ENCODE measurements at places on chromosomes 1 and 21.

DNA sequence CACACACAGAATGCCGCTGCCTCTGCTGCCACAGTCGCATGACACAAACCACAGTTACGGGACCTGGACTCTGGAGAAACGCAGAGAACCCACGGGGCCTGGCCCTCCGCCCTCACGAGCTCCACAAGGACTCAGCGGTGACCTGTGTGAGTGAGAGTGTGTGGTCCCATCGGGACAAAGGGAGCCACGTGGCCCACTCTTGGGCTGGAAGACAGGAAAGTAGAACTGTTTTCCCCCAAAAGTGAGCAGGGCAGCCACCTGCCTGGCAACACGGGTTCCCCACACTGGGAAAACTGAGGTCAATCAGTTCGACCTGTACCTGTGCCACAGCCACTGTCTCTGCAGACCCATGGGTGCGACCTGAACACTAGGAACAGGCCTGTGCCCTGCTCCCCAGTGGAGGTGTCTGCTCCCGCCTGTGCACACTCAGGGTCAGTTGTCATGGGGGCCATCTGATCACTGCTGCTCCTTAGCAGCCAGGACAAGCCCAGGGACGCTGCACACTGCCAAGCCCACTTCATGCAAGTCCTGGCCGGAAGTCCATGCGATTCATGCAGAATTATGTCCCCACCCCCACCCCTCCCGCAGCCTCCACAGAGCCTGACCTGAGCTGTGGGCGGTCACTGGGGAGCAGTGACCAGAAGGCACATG, 54.4 kb upstream of the ADARB1 start:
- no peak for DNase-seq

GRCh38 chr21:27423038-27423437, 456.1 kb upstream of the ADAMTS5 start:
- no peak for DNase-seq

- no peak for DNase-seq
Observed at GRCh38 chr1:119114786-119115185, 25.7 kb downstream of the WARS2 start.

DNA sequence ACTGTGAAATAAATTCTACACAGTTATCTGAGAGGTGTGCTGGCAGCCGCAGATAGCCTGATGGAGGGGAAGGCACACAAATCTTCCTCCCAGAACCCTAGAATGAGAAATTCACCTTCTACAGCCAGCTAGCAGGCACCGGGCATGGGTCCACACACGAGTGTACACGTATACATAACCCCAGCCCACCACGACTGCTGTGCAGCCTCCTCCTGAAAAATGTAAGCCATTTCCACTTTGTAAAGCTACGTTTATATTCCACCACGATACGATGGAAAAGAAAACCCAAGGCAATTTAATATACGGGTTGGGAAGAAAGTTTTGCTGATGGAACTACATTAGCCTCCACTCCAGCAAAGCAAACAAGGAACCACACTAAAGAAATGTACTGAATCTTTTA, 1.8 kb downstream of the BTG3 start:
- no peak for DNase-seq

GRCh38 chr1:29523576-29523975, 287.3 kb downstream of the PTPRU start:
- DNase-seq, result no peak

GRCh38 chr21:40507978-40508377, 339.0 kb downstream of the DSCAM start:
- no peak for DNase-seq

- no peak for DNase-seq
Observed at GRCh38 chr1:202275061-202275770, 66.5 kb downstream of the UBE2T start.

DNA sequence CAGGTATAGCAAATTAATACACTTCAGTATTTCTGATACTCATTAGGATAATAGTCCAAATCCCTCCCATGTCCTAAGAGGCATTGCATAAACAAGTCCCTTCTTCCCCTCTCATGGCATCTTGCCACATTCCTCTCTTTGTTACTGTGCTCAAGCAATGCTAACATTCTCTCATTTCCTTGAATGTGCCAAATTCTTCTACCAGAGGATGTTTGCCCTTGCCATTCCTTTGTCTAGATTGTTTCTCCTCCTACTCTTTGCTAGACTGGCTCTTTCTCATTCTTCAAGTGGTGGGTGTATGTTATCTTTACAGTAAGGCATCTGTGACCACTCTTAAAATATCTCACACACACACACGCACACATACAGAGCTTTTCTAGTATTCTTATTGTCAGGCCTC, 621.0 kb upstream of the CXADR start:
- DNase-seq, result no peak

GRCh38 chr1:53462769-53463501, 3.7 kb downstream of the DMRTB1 start:
- DNase-seq, result no peak

- no peak for DNase-seq
Observed at GRCh38 chr21:37446552-37446951, 80.0 kb downstream of the DYRK1A start.

GRCh38 chr1:7476861-7477547, 294.1 kb upstream of the VAMP3 start:
- DNase-seq, result no peak

DNA sequence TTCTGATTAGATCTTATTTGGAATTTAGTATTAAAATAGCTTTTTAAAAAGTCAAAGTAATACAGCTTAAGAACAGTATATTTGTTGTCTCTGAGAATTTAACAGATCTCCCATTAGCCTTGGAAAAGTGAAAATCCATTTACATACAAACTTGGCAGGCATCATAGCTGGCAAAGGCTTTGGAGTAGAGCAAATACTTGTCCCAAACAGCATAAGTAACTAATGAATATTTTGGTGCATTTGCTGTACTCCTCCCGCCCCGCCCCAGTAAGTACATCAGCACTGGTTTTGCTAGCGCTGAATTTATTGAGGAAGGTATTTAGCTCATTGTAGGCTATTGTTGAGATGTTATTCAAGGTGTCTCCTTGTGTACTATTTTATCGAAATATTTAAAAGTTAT, 417.7 kb upstream of the KAZN start:
- no peak for DNase-seq

DNA sequence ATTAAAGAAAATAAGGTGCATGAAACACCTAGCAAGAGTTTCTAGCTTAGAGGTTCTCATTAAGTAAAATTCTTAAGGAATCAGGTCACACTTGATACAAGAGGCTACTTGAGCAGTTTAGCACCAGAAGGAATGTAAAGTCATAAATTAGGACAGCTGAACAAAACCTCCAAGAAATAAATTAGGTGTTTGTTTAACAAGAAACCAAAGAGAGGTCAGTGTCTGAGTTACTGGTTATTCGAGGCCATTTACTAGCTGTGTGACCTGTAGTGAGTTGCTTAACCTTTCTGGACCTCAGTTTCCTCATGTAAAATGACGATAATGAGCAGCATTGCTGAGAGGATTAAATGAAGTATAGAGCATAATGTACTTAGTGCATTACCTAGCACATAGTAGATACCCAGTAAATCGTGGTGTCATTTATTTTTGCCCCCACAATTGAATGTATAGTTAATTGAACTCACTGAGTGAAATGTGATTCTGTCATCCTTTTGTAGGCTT, 908 bp upstream of the ELK4 start:
- DNase-seq, result no peak

- no peak for DNase-seq
Observed at GRCh38 chr1:227059076-227059475, 119.0 kb downstream of the COQ8A start.

GRCh38 chr1:21320410-21321108, 30.3 kb upstream of the ECE1 start:
- DNase-seq, result no peak

- DNase-seq, result no peak
Observed at GRCh38 chr1:211738096-211738690, 62.8 kb upstream of the NEK2 start.

GRCh38 chr1:222225316-222225691, 322.6 kb downstream of the HHIPL2 start:
- DNase-seq, result no peak

- no peak for DNase-seq
Observed at GRCh38 chr1:209433649-209434031, 149.9 kb upstream of the CAMK1G start.

GRCh38 chr1:50970931-50971582, 1.0 kb downstream of the CDKN2C start:
- no peak for DNase-seq

DNA sequence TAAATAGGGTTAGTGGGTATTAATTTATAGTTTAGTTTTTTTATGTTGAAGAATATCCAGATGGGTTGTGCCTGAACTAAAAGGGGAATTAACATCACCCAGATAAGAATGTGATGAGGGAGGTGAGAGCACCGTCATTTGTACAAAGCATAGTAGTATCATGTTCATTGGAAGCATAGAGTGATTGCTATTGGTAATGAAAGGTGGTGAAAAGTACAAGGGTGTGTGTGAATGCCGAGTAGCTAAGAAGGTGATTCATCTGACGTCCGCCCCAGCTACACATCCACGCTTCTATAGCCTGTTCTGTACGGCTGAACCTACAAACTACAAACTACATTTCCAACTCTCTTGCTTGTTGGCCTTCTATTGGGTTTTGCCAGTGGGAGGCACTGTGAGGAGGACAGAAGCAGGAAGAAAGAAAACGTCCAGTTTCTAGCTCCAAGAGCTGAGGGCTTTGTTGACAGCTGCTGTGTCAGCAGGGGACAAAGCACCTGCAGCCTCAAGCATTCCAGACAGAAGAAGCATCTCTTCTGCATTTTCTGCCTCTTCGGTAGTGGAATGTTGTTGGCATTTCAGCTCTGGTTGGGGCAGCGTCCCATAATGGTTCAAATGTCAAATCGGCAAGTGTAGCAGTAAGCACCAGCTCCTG, 404.8 kb downstream of the KCTD3 start:
- no peak for DNase-seq

GRCh38 chr1:36457691-36458090, 6.5 kb downstream of the MRPS15 start:
- no peak for DNase-seq

DNA sequence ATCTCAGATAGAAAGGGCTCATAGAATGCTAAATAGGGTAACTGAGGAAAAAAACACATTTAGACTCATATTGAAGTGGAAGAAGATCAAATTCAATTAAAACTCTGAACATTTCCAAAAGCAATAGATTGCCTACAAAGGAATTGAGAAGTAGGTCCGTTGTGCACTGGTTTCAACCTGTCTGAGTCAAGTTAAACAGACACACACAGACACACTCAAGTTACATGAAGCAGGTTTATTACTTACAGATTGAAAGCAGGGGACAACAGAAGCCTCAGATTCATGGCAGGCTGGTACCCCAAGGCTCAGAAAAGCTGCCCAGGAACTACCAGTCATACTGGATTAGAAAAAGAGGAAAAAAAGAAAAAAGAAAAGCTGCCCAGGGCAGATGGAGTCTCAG, 20.7 kb upstream of the S100A2 start:
- DNase-seq, result no peak

DNA sequence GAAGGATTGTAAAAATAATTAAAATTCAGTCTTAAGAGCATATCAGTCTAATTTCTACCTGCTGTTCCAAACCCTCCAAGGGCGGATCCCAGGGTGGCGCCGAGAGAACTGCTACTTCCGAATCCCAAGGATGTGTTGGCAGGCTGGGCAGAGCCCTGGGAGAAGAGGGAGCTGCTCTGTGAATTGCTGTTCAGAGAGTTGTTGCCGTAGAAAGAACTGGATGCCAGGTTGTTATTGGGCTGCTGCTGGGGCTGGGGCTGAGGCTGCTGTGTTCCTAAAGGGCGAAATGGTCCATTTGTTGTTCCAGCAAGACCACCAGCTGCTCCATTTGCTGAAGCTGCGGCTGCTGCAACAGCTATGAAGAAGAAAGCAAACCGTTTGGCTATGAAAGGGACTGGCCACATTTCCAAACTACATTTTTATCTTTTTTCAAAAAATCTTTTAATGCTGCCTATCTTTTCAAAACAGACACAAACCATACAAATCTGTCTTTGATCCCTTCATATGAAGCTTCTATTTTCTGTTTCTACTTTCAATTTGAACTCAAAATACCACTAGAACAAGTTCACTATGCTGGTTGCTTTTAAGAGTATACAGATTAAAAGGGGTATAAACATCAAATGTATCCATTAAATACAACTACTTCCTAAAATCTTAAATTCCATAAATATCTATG, 57.5 kb upstream of the SDC3 start:
- no peak for DNase-seq

DNA sequence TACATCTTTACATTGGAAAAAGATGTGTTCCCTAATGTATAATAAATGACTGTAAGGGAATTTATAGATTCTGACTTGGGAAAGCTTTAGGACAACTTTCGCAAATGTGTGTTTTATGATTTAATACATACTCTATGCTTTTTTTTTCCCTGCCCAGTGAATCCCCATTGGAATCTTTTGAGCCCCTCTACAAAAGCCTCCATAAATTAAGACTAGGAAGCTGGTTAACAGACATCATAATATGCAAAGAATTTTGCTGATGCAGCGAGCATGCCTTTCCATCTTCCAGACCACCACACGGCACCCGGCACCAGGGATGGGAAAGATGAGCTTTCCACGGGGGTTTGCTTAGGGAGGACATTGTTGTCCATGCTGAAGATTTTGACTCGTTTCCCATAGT, 156.1 kb upstream of the IVNS1ABP start:
- DNase-seq, result no peak

- no peak for DNase-seq
Observed at GRCh38 chr1:24745711-24746413, 615 bp downstream of the CLIC4 start.

DNA sequence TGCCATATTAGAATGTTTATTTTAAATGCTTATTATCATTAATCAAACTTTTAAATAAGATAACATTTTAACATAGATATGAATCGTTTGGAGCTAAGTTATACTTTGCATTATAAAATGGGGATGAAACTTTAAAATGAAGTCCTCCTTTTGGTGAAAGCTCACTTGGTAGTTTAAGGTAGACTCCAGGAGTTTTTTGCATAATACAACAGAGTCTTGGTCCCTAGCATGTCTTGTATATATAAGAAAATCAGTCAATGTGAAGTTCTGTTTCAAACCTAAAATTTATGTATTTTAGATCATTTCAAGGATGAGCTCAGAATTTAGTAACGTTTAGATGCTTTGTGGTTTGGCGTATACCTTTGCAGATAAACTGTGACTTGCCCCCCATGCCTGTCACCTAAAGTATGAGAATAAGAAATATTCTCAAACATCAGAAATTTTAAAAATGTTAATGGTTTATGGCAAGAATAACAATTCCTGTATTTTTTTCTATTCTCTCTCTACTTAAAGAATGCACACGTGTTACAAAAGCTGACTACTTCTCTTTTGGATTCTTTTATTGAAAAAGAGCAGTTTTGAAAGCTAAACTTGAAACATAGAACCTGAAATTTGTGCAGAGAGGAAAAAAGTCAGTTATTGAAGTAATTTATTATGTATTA, 3.8 kb downstream of the NFIA start:
- DNase-seq, result no peak

- DNase-seq, result no peak
Observed at GRCh38 chr1:39324888-39325287, 120.4 kb downstream of the MACF1 start.

GRCh38 chr1:202540448-202540847, 169.8 kb downstream of the SYT2 start:
- DNase-seq, result no peak

- DNase-seq, result no peak
Observed at GRCh38 chr1:156115514-156116374, 1.2 kb downstream of the LMNA start.

Measured in activated CD8-positive, alpha-beta memory T cell treated with anti-CD3 and anti-CD28 coated beads for 1 hour (primary cell).